NCI-H524 (cell line): ENCODE measurements at places on chromosomes 5 and 9.

DNA sequence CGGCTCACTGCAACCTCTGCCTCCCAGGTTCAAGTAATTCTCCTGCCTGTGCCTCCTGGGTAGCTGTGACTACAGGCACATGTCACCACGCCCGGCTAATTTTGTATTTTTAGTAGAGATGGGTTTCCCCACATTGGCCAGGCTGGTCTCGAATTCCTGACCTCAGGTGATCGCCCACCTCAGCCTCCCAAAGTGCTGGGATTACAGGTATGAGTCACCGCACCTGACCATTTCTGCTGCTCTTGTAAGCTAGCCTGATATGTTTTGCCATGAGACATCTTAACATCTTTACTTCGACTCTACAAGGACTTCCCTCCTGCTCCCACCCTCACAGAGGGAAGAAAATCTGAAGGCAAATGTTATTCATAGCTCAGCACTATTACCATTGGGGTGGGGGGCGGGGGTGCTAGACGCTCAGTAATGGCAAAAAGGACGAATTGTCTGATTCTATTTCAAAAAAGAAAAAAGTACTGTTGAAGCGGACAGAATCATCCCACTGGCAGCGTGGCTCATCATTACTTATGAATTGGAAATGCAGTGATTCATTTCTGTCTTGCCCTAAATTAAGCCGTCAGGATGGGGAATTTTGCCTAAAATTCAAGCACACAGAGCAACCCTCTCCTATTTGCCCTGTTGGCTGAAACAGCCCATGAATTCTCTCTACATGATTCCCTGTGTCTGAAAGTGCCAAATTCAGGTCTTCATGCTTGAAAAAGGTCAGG lies 46.4 kb upstream of the WWC1 start:
- DNase-seq = no peak

- peak; percentile 36 for DNase-seq
These were observed 436 bp upstream of the EMB start for GRCh38 chr5:50441493-50441955.

DNA sequence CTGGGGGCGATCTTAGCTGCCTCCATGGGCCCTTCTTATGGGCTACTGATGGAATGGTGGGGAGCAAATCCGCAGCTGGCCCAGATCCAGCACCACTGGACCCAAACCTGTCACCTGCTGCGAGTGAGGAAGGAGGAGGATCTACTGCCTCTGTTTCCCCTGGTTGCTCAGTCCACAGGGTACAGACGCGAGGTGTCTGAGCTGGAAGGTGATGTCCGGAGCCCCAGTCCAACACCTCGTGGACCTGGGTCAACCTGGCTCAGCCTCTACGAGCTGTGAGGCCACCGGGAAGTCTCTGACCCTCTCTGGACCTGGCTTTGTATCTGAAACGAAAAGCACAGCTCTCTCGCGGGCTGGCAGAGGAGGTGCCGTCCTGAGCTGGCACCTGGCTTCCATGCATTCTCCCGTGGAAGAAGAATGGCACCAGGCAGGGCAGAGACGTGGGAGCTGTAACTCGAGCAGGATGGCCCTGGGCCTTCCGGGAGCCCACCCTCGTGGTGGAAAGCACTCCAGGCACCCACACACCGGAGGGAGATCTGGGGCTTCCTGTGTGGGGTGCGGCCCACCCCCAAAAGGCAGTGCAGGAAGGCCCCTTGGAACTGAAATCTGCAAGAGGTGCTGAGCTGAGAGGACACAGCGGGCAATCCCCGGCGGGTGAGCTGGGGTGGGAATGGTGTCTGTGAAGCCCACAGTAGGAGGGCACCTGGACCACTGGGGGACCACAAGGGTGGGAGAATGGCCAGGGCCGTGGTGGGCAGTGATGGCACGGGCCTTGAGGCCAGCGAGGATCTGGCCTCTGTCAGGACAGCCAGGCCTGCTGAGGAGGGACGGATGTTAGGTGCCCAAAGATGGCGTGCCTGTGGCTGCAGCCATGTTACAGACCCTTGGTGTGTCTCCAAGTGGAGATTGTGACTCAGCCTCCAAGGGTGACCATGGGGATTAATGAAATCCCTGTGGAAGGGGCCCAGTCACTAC lies 133.4 kb downstream of the OLFM1 start:
- no peak for DNase-seq

DNA sequence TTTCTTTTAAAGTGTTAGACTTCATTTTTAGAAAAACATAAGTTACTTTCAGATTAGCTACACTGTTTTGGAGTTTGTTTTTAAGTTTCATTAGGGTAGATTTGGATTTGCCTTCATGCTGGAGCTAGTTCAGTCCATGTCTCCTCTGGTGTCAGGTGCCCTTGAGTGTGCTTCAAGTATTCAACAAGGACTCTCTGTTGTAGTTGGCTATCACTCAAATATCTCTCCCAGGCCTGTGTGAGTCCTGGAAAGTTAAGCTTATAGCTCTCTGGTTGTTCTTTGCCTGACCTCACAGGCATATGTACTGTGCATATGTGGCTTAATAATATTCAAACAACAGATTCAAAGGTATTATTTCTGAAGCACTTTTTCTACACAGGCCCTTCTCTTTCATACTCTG lies 45.4 kb downstream of the PTBP3 start:
- DNase-seq = peak; percentile 14

DNA sequence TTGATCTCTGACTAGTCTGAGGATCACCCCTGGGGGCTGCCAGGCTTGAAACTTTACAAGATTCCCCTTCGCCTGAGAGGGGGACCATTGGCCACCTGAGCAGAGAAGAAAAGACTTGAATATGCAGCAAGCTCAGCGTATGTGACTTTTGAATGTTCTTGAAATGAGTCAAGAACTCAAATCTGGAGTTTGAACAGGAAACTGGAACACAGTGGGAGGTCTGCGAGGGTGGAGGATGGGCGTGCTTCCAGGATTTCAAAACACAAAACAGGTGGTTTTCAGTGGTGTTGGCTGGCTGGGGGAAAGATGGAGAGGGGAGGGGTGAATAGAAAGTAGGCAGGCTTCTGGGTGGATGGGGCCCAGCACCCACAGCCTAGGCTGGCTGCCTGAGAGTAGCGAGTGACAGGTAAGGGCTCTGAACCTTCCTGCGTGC lies 40.6 kb downstream of the TMEM174 start:
- DNase-seq = no peak

DNA sequence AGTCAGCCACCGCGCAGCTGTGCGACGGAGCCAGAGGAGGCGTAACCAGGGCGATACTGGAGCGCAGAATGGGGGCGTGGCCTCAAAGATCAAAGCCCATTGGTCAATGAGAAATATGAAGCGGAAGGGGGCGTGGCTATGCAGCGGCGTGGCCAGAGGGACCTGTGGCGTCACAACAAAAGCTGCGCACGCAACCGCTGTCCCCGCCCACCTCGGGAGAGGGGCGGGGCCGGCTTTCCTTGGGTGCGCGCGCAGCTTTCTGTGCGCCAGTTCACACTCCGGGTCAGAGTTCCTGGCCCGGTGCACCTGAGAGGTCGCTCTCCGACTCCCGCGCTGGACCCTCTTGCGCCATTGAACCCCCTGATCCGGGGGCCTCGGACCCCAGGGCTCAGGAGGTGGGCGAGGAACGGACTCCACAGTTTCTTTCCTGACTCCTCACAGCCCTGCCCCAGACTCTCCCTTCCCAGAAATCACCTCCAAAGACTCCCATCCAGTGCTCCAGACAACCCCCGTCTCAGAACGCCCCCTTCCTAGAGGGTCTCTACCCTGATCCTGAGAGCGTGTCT lies at the start of gene SWI5:
Gene SWI5 (plus strand): TSS at position 269 of the 566 bp plus-strand sequence.
- peak; percentile 99 for DNase-seq
